ENCODE measurements at places on chromosomes 5 and 9.

DNA sequence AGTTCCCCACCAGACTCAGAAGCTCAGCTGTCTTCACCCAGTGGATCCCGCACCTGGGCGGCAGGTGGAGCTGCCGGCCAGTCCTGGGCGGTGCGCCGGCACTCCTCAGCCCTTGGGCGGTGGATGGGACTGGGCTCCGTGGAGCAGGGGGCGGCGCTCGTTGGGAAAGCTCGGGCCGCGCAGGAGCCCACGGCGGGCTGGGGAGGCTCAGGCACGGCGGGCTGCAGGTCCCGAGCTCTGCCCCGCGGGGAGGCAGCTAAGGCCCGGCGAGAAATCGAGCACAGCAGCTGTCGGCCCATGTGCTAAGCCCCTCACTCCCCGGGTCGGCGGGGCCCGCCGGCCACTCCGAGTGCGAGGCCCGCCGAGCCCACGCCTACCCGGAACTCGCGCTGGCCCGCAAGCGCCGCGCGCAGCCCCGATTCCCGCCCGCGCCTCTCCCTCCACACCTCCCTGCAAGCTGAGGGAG is 560.0 kb downstream of the BRINP1 start:
- no peak for DNase-seq

DNA sequence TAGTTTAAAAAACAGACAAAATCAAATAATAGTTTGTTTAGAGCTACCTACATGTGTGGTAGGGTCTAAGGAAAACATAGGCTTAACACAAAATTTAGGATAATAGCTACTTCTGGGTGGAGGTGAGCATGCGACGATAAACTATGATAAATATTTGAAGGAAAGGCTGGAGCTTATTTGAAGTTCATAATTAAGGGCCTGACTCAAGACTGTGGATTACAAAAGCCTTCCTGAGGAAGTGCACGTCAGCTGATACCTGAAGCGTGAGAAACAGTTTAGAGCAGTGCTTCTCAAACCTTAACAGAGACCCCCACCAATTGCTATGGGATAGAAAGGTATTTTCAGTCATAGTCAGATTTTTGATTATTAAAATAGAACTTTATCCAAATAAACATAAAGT is 20.4 kb upstream of the UBLCP1 start:
- DNase-seq = no peak

GRCh38 chr9:132742821-132743311 is 72.6 kb downstream of the GTF3C4 start:
- no peak for DNase-seq

DNA sequence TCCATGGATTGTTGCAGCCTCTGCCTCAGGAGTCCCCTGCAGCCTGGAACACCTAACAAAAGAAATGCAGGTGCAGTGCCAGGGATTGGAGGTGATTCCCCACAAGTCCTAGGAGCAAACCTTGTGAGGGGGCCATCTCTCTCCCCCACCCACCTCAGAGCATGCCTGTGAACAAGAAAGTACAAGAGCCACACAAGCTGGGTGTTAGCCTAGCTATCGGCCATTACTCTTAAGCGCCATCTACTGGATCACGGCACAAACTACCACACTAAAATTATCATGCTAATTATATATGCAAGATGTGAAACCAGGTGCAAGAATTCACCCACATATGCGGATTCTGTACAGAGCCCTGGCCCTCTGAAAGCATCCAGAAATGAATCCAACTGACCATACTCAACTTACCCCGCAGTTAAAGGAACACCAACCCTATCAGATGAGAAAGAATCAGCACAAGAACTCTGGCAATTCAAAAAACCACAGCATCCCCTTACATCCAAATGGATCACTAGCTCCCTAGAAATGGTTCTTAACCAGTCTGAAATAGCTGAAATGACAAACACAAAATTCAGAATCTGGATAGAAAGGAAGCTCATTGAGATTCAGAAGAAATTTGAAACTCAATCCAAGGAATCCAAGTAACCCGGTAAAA is 16.5 kb upstream of the PRSS3 start:
- peak; percentile 45 for DNase-seq

GRCh38 chr5:81208904-81209303 is 24.2 kb upstream of the CKMT2 start:
- DNase-seq = no peak

All from HS-5 (cell line).